AG08395 (cell line): ENCODE measurements at places on chromosomes 5 and 9.

- DNase-seq: no peak
Observed at GRCh38 chr9:10921671-10922070, 308.9 kb upstream of the PTPRD start.

DNA sequence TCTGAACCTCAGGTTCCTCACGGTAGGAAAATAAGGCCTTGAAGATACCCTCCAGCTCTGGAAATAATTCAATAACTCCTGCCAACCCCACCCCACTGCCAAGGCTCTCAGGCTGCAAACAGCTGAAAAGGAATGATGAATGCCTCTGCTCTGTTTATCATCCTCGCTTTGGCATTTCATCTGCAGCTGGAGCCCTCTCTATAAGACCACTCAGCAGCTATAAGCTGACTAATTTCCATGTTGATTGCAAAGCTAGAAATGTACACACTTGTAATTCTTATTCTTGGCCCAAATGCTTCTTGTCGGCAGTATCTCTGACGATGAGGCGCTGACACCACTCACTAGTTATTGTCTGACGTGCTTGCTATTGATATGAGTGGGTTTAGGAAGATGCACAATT is 408.4 kb upstream of the NMUR2 start:
- DNase-seq: no peak

DNA sequence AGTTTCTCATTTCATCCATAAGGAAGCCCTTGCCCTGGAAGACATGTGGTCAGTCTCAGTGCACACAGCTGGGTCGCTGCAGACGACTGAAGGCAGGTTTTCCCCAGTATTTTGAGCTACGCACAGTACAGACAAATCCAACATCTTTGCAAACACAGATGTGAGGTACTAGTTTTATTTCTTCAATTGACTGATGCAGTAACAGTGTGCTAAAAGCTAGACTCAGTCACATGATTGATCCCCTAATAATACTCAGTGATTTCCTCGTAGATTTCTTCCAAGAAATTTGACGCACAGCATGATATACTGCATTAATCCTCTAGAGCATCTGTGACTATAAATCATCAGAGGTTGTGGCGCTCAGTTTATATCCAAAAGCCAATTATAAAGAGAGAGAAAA is 346.1 kb downstream of the DIRAS2 start:
- DNase-seq: no peak

DNA sequence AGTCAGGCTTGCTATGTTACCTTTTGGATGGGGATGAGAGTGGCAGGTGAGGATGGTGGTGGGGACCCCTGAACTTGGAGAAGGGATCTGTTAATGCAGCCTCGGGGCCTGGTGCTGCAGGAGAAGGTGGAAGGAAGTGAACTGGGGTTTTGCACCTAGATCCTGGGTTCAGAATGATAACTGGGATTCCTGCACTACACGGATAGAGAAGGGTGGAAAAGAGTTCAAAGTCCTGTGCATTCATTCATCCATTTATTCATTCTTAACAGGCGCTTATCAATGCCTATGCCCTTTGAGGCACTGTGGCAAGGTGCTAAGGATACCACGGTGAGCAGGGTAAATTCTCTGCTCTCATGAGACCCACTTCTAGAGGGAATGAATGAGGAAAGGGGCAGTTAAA is 41.7 kb upstream of the TJP2 start:
- no peak for DNase-seq

GRCh38 chr9:123617952-123618678 is 262.1 kb downstream of the CRB2 start:
- no peak for DNase-seq

DNA sequence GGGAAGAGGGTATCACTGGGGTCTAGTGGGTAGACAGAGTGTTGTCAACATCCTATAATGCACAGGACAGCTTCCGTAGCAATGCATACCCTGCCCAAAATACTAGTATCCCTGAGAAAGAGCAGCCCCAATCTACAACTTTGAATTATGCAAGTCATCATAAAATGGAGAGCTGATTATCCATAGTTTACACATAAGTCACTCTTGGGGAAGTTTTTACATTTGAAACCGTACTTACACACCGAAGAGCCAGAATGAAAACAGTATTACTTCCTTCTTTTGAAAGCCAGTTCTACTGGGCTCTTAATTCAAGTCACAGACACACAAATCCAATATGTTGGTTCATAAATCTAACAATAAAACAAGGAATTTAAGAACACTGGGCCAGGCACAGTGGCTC is 21.6 kb downstream of the RNF145 start:
- DNase-seq: no peak

- no peak for DNase-seq
Observed at GRCh38 chr9:132630116-132630515, 39.7 kb downstream of the DDX31 start.

- DNase-seq: no peak
Observed at GRCh38 chr5:171155621-171156020, 153.4 kb upstream of the TLX3 start.

GRCh38 chr9:34072868-34073590 is 24.3 kb upstream of the UBAP2 start:
- peak; percentile 85 for DNase-seq

DNA sequence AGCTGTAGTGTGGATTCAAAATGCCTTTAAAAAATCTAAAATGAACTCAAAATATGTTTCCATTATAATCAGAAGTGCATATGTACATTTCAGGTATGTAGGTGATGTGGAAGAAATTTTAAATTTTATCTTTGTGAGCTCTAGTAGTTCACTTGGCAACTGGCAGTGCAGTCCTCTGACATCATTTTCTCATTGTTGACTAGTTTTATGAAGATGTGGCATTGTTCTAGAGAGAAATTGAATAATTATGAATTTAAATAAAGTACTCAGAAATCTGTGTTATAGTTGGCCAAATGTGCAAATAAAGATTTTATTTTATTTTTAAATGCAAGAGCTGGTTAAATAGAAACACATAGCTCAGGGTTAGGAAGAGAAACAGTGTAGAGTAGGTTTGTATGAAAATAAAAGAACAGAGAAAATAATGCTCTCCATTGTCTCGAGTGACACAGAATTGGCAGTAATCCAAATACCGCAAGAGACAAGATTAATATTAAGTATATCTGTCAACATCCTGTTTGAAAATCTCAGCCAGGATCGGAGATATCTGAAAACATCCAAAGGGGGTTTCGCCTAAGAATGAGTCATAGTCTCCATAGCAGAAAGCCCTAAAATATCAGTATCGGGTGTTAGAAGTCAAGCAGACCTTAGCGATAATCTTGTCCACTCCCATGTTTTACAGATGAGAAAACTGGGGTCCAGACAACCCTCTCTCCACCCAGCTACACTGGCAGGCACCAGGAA is 189.4 kb downstream of the CCDC192 start:
- no peak for DNase-seq

- no peak for DNase-seq
Observed at GRCh38 chr5:42109006-42109572, 184.0 kb downstream of the FBXO4 start.

- no peak for DNase-seq
Observed at GRCh38 chr5:4137781-4138180, 542.1 kb downstream of the IRX1 start.

- DNase-seq: peak; percentile 35
Observed at GRCh38 chr5:32589942-32590869, 4.8 kb downstream of the SUB1 start.

- DNase-seq: no peak
Observed at GRCh38 chr5:97106216-97106581, 36.2 kb downstream of the LIX1 start.

GRCh38 chr9:81741103-81741502 is 51.8 kb upstream of the TLE1 start:
- no peak for DNase-seq

DNA sequence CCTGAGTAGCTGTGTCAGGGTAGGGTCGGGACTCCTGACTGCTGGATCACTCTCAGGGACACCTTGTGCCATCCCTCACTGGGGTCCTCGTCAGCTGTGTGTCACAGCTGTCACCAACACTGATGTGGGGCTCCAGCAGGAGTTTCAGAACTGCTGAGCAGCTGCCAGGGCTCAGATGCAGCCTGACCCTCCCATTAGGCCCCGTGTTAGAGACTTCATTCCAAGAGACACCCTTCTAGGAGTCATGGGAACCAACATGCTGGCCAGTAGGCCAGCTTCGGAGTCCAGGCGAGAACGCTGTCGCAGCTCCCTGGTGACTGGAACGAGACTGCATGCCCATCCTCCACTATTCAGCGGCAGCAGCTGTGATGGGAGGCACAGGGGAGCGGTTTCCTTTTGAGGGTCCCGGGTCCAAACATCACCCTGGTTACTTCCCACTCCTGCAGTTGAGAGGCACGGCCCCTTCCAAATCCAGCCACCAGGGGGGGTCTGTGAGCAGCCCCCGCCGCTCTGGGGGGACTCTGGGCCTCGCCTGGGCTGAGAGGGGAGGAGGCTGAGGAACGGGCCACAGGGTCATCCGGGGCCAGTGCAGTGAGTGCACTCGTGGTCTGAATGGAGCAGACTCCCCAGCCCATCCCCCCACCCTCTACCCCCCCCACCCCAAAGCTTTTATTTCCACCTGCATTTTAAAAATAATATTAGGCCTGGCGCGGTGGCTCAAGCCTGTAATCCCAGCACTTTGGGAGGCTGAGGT is 12.6 kb upstream of the TCF7 start:
- peak; percentile 80 for DNase-seq

DNA sequence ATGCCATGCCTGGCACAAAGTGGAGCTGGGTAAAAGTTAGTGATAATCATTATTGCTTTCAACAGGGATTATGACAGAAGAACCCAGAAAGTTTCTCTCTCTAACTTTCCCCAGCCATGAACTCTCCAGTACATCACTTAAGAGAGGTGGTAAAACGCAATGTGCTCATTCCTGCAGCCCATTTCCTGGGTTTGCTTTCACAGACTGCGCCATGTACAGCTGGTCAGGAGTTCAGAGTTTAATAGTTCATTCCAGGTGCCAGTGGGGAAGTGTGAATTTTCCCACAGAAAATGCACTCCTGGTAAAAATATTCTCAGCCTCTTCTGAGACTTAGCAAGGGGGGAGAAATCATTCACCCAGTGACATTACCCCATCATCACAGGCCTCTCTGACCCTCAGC is 35.5 kb downstream of the ADAM19 start:
- no peak for DNase-seq

- DNase-seq: no peak
Observed at GRCh38 chr5:168820874-168821273, 241.7 kb upstream of the PANK3 start.

- no peak for DNase-seq
Observed at GRCh38 chr5:76652809-76653414, 29.7 kb upstream of the F2RL2 start.

- peak; percentile 90 for DNase-seq
Observed at GRCh38 chr9:111483858-111484571, at the start of gene ECPAS. TSS of gene ECPAS (minus strand) at chr9:111484383. CDS start at chr9:111472918, 11,465 bp downstream.

DNA sequence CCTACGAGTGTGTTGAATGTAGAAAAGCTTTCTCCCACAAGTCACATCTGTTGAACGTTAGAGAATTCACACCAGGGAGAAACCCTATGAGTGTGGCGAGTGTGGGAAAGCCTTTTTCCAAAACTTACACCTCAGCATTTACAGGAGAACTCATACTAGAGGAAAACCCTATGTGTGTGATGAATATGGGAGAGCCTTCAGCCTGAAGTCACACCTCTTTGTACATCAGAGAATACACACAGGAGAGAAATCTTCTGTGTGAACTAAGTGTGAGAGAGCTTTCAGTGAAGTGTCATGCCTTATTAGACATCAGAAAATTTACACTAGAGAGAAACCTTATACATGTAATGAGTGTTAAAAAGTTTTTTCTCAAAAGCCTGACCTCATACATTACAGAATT is 41.8 kb upstream of the GPX3 start:
- DNase-seq: no peak

DNA sequence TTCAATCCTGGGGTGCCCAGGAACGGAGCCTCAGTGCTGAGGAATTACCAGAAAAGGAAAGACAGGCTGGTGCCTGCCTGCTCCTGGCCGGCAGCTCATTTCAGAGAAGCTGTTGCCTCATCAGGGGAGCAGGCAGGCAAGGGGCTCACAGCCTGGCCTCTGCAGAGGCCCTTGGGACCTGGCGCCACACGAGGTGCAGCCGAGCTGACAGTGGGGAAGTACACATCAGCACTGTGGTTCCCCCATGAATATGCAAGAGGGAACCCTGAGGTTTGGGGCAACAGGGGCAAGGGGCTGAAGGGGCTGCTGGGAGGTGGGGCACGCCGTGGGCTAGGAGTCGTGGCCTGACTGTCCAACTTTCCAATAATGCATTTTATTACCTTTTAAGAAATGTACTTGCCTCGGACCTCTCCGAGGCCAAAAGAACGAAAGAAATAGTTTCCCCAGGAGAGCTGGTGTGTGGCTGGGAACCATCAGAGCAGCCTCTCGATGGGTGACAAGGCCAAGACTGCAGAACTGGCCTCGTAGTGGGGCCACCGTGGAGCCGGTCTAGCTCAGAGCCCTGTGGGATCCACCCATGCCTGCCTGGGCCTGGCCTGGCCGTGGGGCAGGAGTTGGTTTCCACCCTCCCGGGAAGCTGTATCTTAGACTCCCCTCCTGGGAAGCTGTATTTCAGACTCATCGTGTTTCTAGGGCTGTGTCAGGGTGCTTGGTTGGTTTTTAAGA is 198.6 kb downstream of the PAX5 start:
- DNase-seq: no peak

GRCh38 chr9:3704890-3705289 is 179.1 kb upstream of the RFX3 start:
- DNase-seq: no peak

- no peak for DNase-seq
Observed at GRCh38 chr9:88983865-88984542, 7.3 kb upstream of the S1PR3 start.

- DNase-seq: no peak
Observed at GRCh38 chr5:21646469-21646868, 1206.7 kb downstream of the CDH12 start.

- no peak for DNase-seq
Observed at GRCh38 chr5:35203403-35203802, 26.9 kb downstream of the PRLR start.

DNA sequence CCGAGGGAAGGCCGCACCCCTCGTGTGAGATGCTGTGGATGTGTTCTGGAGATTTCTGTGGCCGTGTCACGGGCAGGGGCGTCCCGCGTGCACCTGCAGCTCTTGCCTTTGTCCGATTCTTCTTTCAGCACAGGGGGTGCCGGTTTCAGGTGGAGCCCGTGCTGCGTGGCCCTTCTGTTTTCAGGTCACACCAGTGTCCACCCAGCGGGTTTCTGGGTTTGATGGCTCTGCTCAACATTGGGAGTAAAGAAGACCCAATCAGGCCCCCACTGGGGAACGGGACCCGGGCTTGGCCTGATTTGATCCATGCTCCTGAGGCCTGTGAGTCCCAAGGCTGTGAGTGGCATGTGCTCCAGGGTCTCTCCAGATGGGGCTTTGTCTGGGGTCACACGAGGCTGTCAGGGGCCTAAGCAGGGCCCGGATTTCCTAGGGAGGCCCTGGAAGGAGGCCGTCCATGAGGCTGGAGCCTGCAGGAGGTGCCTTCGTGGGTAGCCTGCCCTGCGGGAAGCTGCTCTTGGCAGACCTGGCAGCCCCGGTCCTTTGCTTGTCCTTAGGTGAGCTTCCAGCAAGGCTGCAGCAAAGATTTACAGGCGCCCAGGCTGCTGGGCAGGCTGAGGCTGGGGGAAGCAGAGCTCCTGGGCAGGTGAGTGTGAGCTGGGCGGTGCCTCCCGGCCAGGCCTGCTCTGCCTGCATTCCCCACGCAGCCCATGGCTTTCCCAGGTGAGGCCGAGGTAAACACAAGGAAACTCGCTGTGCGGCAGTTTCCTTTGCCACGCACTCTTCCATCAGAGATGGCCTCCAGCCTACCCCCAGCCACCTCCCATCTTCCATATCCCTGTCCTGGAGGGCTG is 12.8 kb downstream of the MRPL36 start:
- no peak for DNase-seq
